ENCODE measurements at places on chromosomes 3 and 15. TPM values are rescaled to one million over a fixed set of nuclear protein-coding genes. Genes with fewer than 3 reads are reported as not detected.
A peak's percentile ranks its signal among the peaks of the same experiment; 100 is the strongest.

DNA sequence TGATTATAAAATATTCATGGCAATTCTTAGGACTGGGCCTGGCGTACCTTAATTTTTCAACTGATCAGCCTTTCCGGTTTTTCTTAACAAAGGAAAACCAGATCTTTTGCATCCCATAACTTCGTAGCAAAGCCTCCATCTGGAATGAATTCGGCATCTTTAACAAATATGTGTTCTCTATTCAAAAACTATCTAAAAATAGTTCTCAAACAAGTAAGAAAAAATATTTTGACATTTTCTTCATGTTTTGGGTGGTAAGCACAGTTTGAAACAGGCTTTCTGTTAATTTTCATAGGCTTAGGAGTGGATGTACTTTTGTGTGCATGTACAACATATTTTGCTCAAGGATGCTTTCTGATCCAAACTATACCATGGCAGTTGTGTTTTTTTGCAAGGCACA is 55.1 kb downstream of the RBMS3 start:
- no peak overlapping the region for H3K4me3 ChIP-seq
- H3K36me3 ChIP-seq = no peaks in the 10 kb centered on the region
- no peak for DNase-seq
- no peaks in the 10 kb centered on the region for H3K27me3 ChIP-seq

- DNase-seq = no peak
- H3K27me3 ChIP-seq = no peaks in the 10 kb centered on the region
- H3K27ac ChIP-seq = peak overlapping the region; percentile 80
- H3K36me3 ChIP-seq = no peaks in the 10 kb centered on the region
- H3K4me3 ChIP-seq = no peak overlapping the region
- peaks cover 85% of the 10 kb centered on the region for H3K4me1 ChIP-seq
These were observed 59.9 kb upstream of the KLF13 start for GRCh38 chr15:31266712-31267111.

DNA sequence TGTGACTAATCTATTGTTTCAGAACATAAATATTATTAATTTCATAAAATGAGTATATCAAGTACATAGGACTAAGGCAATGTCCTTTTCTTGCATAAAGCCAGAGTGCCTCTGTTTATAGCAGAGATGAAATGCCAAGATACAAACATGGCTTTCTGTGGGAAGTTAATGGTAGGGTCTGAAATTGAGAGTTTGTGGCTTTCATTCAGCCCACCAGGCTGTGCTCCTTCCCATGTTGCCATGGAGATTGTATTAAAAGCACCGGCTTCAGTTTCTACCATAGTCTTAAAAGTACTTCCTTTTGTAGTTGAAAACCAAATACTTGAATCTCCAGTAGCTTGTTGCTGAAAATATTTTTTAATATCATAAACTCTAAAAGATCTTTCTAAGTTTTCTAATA is 114.0 kb downstream of the LRRC28 start:
- peaks cover 4% of the 10 kb centered on the region for H3K4me1 ChIP-seq
- H3K36me3 ChIP-seq = peaks cover 9% of the 10 kb centered on the region
- H3K4me3 ChIP-seq = no peak overlapping the region
- H3K27ac ChIP-seq = no peak overlapping the region
- no peaks in the 10 kb centered on the region for H3K27me3 ChIP-seq

- peaks cover 1% of the 10 kb centered on the region for H3K4me1 ChIP-seq
- no peak overlapping the region for H3K27ac ChIP-seq
- no peak for DNase-seq
- no peaks in the 10 kb centered on the region for H3K36me3 ChIP-seq
These were observed 6.4 kb downstream of the MED12L start for GRCh38 chr3:151091685-151092345.

DNA sequence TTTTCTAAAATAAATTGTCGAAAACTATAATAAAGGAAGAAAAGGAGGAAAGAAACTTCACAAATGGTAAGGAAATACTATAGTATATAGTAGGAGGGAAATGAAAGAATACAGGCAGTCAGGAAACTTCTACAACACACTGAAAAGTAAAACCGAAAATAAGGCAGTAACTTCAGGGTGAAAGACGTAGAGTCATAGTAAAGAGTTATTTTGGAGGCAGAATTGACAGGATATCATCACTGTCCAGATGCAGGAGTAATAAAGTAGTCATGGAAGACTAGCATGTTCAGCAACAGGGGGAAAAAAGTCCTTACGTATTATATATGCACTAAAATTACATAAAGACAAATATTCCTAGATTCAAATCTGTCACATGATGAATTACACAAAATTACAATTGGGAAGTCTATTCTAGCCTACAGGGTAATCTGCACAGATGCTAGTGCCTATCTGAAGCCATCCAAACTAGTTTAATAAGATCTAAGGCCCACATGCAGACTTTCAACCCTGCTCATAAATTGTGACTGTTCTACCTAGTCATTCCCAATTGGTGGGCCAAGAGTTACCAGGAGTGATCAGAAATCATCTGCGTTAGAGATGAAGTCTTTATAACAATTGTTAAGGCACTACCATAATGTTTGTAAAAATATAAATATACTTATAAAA is 14.0 kb downstream of the VPS13C start:
- H3K36me3 ChIP-seq = no peaks in the 10 kb centered on the region
- H3K27ac ChIP-seq = no peak overlapping the region
- peaks cover 6% of the 10 kb centered on the region for H3K4me1 ChIP-seq

DNA sequence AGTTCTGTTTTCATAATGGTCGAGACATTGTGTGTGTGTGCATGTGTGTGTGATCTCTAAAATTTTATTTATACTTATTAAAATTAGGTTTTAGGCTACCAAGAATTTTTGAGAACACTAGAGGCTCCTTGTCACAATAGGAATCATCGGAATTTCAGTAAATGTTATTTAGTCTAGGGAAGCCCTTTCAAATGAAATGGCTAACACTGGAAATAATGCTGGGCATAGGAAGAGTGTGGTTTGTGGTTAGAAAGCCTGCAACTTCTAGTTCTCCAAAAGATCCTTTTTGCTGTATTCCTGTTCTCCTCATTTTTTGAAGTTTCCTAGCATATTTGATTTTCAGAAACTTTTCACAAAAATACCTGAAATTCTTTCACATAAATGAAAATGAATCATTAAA is 92.5 kb upstream of the MBNL1 start:
- no peak overlapping the region for H3K27ac ChIP-seq
- DNase-seq = no peak
- no peaks in the 10 kb centered on the region for H3K27me3 ChIP-seq
- H3K4me3 ChIP-seq = no peak overlapping the region
- no peaks in the 10 kb centered on the region for H3K4me1 ChIP-seq

DNA sequence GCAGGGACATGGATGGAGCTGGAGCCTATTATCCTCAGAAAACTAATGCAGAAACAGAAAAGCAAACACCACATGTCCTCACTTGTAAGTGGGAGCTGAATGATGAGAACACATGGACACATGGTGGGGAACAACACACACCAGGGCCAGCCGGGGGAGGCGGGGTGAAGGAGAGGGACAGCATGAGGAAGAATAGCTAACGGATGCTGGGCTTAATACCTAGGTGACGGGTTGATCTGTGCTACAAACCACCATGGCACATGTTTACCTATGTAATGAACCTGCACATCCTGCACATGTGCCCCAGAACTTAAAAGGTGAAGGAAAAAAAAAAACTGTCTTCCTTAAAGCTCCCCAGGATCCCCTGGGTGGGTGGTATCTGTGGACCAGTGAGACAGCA is 87.1 kb downstream of the ADAMTS17 start:
- no peaks in the 10 kb centered on the region for H3K36me3 ChIP-seq
- no peaks in the 10 kb centered on the region for H3K27me3 ChIP-seq
- no peak for DNase-seq

GRCh38 chr3:147191795-147192385 is 214.5 kb downstream of the ZIC4 start:
- H3K4me3 ChIP-seq = no peak overlapping the region
- H3K36me3 ChIP-seq = no peaks in the 10 kb centered on the region
- no peak for DNase-seq
- no peaks in the 10 kb centered on the region for H3K4me1 ChIP-seq
- no peak overlapping the region for H3K27ac ChIP-seq

GRCh38 chr3:165839296-165840076 is 2.3 kb upstream of the BCHE start:
- H3K4me1 ChIP-seq = no peaks in the 10 kb centered on the region
- no peak overlapping the region for H3K27ac ChIP-seq
- no peaks in the 10 kb centered on the region for H3K36me3 ChIP-seq
- no peaks in the 10 kb centered on the region for H3K27me3 ChIP-seq
- no peak for DNase-seq
- no peak overlapping the region for H3K4me3 ChIP-seq

GRCh38 chr15:31365032-31365654 is 38.5 kb downstream of the KLF13 start:
- peak overlapping the region; percentile 99 for H3K27ac ChIP-seq
- H3K27me3 ChIP-seq = no peaks in the 10 kb centered on the region
- no peak overlapping the region for H3K4me3 ChIP-seq
- DNase-seq = no peak
- peaks cover 71% of the 10 kb centered on the region for H3K4me1 ChIP-seq

DNA sequence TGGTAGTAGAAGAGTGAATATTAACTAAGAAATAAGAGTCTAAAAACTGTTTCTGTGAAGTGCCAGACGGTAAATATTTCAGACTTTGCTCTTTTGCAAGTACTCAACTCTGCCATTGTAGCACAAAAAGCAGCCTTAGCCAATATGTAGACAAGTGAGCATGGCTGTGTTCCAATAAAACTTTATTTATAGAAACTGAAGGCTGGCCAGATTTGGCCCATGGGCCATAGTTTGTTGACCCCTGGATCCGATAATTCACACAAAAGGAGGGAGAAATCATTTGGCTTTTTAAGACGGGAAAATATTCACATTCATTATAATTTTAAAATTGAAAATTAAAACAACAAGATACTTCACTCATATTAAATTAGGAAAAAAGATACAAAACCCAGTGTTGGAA is 15.4 kb downstream of the EID1 start:
- H3K4me3 ChIP-seq = no peak overlapping the region
- peaks cover 3% of the 10 kb centered on the region for H3K27me3 ChIP-seq
- no peak for DNase-seq
- H3K27ac ChIP-seq = no peak overlapping the region
- H3K36me3 ChIP-seq = no peaks in the 10 kb centered on the region
- no peaks in the 10 kb centered on the region for H3K4me1 ChIP-seq

DNA sequence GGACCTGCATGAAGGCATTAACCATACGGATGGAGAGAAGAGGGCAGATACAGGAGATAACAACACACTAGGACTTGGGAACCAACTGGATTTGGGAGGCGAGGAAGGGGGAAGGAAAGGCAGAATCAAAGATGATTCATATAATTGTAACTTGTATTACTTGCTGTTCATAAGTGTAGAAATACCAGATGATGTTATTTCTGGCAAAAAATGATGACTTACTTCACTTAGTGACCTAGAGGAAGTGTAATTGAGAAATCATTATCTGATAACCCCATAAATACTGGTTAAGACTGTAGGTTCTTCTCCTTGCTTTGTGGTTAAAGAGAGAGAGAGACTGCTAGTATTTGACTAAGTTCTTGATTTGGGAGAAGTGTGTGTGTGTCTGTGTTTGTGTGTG is 50.5 kb upstream of the GK5 start:
- no peaks in the 10 kb centered on the region for H3K4me1 ChIP-seq
- H3K4me3 ChIP-seq = no peak overlapping the region
- H3K36me3 ChIP-seq = no peaks in the 10 kb centered on the region
- no peaks in the 10 kb centered on the region for H3K27me3 ChIP-seq

DNA sequence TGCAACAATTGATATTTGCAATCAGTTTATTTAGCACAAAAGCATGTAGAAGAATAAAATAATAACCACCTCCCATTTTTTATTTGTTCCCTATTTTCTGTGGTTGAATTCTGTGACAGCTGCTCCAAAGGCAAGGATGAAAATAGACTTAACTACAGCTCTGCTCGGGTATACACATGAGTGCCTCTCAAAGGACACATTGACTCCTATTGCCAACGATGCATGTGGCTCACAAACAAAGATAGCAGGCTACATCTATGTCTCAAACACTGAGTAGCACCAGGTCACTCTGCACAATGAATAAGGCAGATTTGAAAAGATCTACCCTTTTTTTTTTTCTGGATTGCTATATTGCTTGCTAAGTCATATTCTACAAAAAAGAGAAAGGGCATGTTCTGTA is 612.9 kb downstream of the ROBO1 start:
- H3K4me3 ChIP-seq = no peak overlapping the region
- no peaks in the 10 kb centered on the region for H3K36me3 ChIP-seq
- H3K4me1 ChIP-seq = no peaks in the 10 kb centered on the region
- DNase-seq = no peak

DNA sequence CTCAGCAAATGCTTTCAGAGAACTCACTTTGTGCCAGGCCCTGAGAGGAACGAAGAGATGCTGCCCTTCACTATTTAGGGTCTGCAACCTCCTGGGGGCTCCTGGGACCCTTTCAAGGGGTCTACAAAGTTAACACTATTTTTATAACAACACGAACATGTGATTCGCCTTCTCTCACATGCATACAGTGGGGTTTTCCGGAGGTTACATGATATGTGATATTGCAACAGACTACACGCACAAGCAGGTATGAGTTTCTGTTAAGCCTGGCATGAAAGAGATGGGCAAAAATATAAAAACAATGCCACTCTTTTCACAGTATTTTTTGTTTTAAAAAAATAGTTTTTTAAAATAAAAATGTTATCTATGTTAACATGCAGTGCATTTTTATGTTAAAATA is 10.3 kb downstream of the STARD5 start:
- no peak for DNase-seq
- H3K27ac ChIP-seq = no peak overlapping the region
- peaks cover 53% of the 10 kb centered on the region for H3K36me3 ChIP-seq
- H3K4me1 ChIP-seq = peaks cover 67% of the 10 kb centered on the region

GRCh38 chr3:13011573-13012220 is 61.5 kb downstream of the IQSEC1 start:
- peaks cover 100% of the 10 kb centered on the region for H3K4me1 ChIP-seq
- DNase-seq = peak; percentile 85
- H3K36me3 ChIP-seq = peaks cover 22% of the 10 kb centered on the region
- H3K27me3 ChIP-seq = no peaks in the 10 kb centered on the region

GRCh38 chr3:59131016-59131766 is 81.4 kb upstream of the CFAP20DC start:
- H3K4me1 ChIP-seq = no peaks in the 10 kb centered on the region
- H3K27me3 ChIP-seq = no peaks in the 10 kb centered on the region
- DNase-seq = no peak
- no peak overlapping the region for H3K27ac ChIP-seq
- H3K36me3 ChIP-seq = no peaks in the 10 kb centered on the region

DNA sequence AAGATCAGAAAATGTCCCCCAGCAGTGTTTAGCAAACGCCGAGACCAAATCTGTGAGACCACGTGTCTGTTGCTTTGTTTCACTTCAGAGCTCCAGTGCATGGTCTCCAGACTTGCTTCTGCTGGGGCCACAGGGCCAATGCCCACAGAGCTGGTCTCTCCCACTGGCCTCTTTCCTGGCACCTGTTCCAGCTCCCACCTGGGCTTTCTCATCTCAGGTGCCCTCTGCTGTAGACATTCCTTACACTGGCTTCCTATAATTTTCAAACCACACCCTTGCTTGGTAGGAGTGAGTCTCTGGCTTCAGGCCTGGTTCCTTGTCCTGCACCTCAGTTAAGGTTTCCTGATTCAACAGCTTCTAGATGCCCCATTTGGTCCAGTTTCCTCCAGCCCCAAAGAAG is 243.1 kb downstream of the ADAMTS17 start:
- no peak overlapping the region for H3K27ac ChIP-seq
- H3K4me1 ChIP-seq = no peaks in the 10 kb centered on the region
- no peak for DNase-seq

NRG4 gene
- total RNA-seq = 0.20 TPM

CYP8B1 gene
- total RNA-seq = 0.13 TPM

SUCNR1 gene
- not detected for total RNA-seq

PLS1 gene
- 1.6 TPM for total RNA-seq

PRTG gene
- 0.16 TPM for total RNA-seq

ANKUB1 gene
- not detected for total RNA-seq

CORO2B gene
- total RNA-seq = 0.09 TPM

ADAM10 gene
- 99.5 TPM for total RNA-seq

CPNE9 gene
- 0.21 TPM for total RNA-seq

TRIP4 gene
- 17.3 TPM for total RNA-seq

MLF1 gene
- total RNA-seq = 0.54 TPM

ISLR gene
- not detected for total RNA-seq

ISLR2 gene
- total RNA-seq = not detected

Data from T-cell (primary cell).